ENCODE measurements at places on chromosomes 3 and 15. TPM values are rescaled to one million over a fixed set of nuclear protein-coding genes. Genes with fewer than 3 reads are reported as not detected.

Gene MRPL3
- 76.4 TPM for total RNA-seq

Gene RASA2
- total RNA-seq, result 16.6 TPM

Gene EPHB1
- total RNA-seq, result under 0.01 TPM

Gene SPTBN5
- total RNA-seq, result 0.29 TPM

Gene AP3B2
- 0.15 TPM for total RNA-seq

Gene EXOG
- total RNA-seq, result 9.1 TPM

Gene SPINK8
- total RNA-seq, result not detected

Gene PDZRN3
- 51.2 TPM for total RNA-seq

Gene TMEM89
- total RNA-seq, result not detected

Gene WDR93
- total RNA-seq, result not detected

Gene BMF
- 6.4 TPM for total RNA-seq

Gene PPP2R3A
- total RNA-seq, result 16.7 TPM

Gene SOX14
- total RNA-seq, result not detected

Gene SAMMSON
- total RNA-seq, result not detected
